ENCODE measurements at places on chromosomes 1 and 21.

GRCh38 chr21:39029086-39029755 is 154.0 kb downstream of the PSMG1 start:
- DNase-seq, result no peak

GRCh38 chr1:176735201-176735600 is 272.2 kb downstream of the PAPPA2 start:
- DNase-seq, result no peak

GRCh38 chr1:100145116-100145515 is 12.2 kb downstream of the TRMT13 start:
- DNase-seq, result no peak

GRCh38 chr1:36512842-36513241 is 30.1 kb upstream of the CSF3R start:
- no peak for DNase-seq

GRCh38 chr1:211579440-211580302 is 710 bp upstream of the SLC30A1 start:
- DNase-seq, result no peak
